ENCODE measurements at places on chromosomes 6 and 20. TPM values are rescaled to one million over a fixed set of nuclear protein-coding genes. Genes with fewer than 3 reads are reported as not detected.

SIRPD gene
- not detected for total RNA-seq

DNA sequence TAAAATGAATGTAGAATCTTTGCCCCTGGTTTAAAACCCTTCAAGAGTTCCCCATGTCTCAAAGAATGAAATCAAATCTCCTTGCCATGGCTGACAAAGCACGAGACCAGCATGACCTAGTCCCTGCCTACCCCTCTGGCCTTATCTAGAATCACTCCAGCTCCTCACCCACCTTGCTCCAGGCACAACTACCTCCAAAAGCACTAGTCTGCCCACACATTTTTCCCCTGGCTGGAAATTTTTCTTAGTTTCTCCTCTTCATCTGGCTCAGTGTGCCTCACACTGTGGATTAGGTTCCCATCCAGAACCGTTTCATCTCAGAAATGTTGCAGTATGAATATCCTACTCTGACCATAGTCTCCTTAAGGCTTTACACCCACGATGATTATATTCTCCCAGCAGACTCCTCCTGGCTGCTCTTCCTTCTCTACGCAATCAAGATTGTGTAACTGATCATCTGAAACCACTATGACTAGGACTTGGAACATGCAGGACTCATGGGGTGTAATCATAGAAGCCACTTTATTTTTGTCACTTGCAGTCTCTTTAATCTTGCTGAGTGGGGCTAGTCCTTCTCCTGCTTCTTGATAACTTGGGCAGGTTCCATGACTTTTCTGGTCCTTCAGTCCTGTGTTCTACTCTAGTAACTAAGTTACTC is 7.8 kb upstream of the MRS2 start:
- no peak overlapping the region for H3K4me3 ChIP-seq
- H3K36me3 ChIP-seq: no peaks in the 10 kb centered on the region
- H3K27me3 ChIP-seq: peaks cover 32% of the 10 kb centered on the region
- no peak overlapping the region for H3K27ac ChIP-seq
- H3K4me1 ChIP-seq: no peaks in the 10 kb centered on the region

OPN5 gene
- not detected for total RNA-seq

GRCh38 chr20:54014293-54014926 is 56.0 kb downstream of the BCAS1 start:
- H3K27ac ChIP-seq: no peak overlapping the region
- H3K4me3 ChIP-seq: no peak overlapping the region
- peaks cover 3% of the 10 kb centered on the region for H3K4me1 ChIP-seq
- peaks cover 15% of the 10 kb centered on the region for H3K27me3 ChIP-seq

DNA sequence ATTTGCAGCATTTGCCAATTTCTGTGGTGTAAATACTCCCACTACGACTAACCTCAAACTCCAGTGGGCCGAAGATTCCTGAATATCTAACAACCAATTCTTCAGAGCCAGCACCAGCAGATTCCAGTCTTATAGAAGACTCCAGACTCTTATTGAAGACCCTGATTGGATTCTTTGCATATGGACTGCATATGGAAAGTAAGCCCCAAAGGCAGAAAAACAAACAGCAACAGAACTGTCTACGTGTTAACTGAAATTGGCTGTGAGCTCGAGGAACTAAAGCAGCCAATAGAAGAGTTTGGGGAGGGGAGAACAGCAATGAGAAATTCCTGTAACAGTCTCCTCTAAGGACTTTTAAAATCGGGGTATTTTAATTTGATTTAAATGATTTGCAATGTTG is 19.7 kb upstream of the NRSN1 start:
- H3K4me3 ChIP-seq: no peak overlapping the region
- H3K36me3 ChIP-seq: no peaks in the 10 kb centered on the region
- H3K27me3 ChIP-seq: peaks cover 14% of the 10 kb centered on the region
- no peak overlapping the region for H3K27ac ChIP-seq
- no peaks in the 10 kb centered on the region for H3K4me1 ChIP-seq

Data from T-helper 17 cell (primary cell).